ENCODE measurements at places on chromosomes 7 and 10.

DNA sequence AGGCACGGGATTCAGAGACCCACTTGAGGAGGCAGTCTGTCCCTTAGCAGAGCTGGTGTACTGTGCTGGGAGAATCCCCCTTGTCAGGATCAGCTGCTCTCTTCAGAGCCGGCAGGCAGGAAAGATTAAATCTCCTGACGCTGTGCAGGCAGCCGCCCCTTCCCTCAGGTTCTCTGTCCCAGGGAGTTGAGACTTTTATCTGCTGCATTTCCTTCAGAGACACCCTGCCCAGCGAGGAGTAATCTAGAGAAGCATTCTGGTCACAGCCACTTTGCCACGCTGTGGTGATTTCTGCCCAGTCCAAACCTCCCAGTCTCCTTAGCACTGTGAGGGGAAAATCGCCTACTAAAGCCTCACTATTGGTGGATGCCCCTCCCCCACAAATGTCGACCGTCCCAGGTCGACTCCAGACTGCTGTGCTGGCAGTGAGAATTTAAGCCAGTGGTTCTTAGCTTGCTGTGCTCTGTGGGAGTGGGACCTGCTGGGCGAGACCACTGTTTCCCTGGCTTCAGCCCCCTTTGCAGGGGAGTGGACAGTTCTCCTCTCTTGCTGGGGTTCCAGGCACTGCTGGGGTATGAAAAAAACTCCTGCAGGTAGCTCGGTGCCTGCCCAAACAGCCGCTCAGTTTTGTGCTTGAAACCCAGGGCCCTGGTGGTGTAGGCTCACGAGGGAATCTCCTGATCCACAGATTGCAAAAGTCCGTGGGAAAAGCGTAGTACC, 265.4 kb downstream of the ZWINT start:
- DNase-seq, result no peak

- DNase-seq, result no peak
Measured at GRCh38 chr7:118104812-118105441, 79.0 kb upstream of the LSM8 start.

GRCh38 chr7:12674861-12675260, 12.6 kb upstream of the ARL4A start:
- DNase-seq, result peak; percentile 27

- no peak for DNase-seq
Measured at GRCh38 chr7:50153148-50153547, 60.1 kb upstream of the ZPBP start.

DNA sequence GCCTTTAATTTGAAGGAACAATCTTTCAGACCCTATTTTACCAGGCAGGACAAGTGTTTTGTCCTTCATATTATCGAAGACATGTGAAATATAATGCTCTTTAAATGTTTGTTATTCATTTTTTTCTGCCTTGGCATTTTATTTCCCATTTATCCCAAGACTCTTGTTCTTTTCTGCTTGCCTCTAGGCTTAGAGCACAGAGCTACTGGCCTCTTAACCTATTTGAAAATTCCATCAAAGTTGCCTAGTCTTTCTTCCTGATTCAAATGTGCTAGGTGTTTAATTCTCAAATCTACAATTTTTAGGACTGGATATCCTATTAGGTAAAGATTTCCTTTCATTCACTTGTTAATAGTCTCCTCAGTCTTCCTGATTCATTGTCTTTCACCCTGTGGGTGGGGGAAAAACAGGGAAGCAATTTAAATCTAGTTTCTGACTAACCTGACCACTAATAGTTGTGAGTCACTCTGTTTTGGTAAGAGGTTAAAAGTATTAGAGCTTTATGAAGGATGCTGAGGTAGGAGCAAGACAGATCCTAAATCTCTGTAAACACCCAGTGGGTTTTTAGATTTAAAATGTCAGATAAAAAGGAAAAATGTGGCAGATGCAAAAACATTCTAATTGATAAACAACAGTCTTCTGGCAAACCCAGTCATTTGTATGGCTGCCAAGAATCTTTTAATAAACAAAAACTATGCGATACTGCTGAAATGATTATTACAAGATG, 1.5 kb downstream of the LIPK start:
- DNase-seq, result no peak

GRCh38 chr7:30312178-30312577, 27.8 kb downstream of the ZNRF2 start:
- no peak for DNase-seq

DNA sequence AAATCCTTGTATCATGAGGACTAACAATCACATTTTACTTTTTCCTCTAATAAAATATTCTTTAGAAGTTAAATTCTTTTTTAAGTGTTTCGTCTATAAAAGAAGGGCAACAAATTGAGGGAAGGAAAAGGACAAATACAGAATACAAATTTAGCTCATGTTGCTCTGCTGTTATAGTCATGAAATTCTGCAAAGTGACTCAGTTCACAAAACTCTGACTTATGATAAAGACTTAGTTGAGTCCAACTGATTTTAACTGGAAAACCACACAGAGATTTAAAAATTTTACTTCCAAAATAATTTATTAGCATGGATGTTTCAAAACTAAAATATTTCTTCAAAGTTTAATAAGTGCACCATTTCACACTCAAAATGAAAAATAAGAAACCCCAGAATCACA, 75.0 kb upstream of the GPR22 start:
- no peak for DNase-seq

DNA sequence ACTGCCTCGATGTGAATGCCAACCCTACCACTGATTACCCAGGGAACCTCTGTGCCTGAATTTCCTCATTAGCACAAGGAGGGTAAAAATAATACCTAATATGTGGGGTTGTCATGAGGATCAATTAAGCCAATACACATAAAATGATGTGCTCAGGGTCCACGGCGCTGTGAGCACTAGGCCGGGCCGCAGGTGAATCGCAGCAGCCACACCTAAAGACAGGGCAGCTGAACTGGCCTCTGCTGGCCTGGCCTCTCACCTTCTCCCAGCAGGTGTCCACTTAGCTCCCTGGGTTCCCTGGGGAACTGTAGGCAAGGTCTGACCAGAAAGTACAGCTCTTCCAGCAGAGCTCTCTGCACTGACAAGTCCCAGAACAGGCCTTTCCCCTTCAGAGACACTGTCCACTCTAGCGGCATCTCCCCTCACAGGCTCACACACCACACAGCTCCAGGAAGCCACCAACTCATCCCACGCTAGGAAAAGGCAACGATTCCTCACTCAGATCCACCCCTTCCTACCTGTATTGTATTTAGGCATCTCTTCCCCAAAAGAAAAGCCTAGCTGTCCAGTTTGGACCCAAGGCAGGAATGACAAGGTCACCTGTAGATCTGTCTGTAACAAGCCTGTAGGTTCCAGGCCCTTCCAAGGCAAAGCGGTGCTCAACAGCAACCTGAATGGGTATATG, 273.1 kb downstream of the USP6NL start:
- DNase-seq, result no peak

- no peak for DNase-seq
Measured at GRCh38 chr10:121715076-121715475, 116.8 kb upstream of the FGFR2 start.

- no peak for DNase-seq
Measured at GRCh38 chr10:101287997-101288635, 58.9 kb upstream of the LBX1 start.

DNA sequence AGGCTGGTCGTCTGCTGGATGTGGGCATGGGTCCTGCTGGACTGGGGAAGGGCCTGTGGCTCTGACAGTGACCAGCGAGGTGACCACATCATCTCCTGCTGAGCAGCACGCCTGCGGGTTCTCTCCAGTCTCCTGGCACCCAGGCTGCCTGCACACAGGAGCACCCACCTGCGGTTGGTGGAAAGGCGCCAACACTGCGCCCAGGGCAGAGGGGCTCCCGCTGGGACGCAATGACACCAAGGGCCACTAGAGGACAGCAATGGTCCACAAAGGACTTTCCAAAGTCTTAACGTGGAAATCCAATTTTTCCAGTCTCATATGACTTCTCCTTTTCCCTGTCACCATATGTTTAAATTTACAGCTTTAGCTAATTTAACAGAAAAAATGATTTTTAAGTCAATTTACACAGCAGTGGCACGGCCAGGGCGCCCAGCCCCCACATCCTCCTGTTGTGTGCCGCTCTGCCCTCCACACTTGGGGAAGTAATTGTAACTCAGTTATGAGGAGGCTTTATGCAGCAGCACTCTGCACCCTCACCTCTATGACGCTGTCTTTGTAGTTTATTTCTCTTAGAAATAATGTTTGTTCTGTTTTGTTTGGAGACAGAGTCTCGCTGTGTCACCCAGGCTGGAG, 38.1 kb downstream of the CFAP46 start:
- DNase-seq, result no peak

DNA sequence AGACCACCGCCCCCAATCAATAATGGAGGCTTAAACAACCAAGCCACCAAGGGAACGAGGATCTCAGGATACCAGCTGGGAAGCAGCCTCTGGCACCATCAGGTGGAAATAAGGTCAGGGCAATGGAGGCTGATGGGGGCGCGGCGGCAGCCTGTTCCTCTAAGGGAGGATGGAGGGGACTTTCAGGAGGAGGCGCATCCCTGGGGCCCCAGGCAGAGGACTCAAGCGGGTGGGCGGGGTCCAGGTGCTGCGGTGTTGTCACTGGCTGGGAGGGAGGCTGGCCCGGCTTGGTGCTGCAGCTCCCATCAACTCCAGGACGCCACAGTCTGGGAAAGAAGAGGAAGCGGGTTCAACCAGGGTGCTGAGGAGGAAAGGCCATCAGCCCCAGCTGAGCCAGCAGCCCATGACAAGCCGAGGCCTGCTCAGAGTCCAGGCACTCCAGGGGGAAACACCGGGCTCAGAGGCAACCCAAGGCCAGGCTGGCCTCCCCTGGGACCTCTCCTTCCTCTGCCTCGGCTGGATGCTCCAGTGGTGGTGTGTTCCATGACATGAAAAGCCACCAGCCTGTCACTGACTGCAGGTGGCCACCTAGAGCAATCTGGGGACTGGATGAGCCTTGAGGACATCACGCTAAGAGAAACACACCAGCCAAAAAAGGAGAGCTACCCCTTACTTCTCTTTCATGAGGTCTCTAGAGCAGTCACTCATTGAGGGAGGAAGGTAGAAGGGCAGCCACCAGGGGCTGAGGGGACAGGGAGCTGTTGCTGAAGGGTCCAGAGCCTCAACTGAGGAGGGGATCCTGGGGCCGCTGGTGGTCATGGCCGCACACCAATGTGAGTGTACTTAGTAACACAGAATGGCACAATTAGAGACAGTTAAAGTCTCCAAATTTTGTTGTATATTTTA, 4.6 kb downstream of the GIGYF1 start:
- DNase-seq, result no peak

GRCh38 chr10:11212288-11213085, 194.8 kb downstream of the CELF2 start:
- no peak for DNase-seq

GRCh38 chr7:39238234-39238869, 260.6 kb downstream of the POU6F2 start:
- no peak for DNase-seq

DNA sequence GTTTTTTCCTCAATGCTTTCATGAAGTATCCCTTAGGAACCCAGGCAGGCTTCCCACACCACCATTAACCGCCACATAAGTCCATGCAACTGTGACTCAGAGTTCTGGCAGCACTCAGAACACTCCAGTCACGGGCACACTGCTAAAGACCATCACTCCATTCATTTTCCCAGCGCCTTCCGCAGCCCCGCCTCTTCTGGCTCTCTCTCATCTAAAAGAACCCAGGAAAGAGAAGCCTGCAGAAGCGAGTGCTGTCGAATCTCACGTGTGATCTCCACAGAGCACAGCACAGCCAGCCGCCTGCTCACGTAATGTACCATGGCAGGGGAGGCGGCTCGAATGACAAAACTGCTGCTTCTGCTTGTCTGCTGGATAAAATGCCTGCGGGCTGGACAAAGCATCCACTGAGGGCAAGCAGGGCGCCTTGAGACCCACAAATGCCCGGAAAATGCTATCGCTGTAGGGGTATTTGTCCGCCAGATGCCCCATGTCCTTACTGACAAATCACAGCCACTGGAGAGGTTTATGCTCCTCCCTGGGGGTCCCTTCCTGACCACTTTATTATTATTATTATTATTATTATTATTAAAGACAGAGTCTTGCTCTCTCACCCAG, 1.8 kb downstream of the PSMG3 start:
- DNase-seq, result no peak

- DNase-seq, result no peak
Measured at GRCh38 chr10:90096196-90096595, 394.8 kb downstream of the KIF20B start.

GRCh38 chr10:667602-668143, 21.8 kb downstream of the DIP2C start:
- no peak for DNase-seq

- DNase-seq, result peak; percentile 62
Measured at GRCh38 chr7:36781011-36781738, 56.9 kb upstream of the AOAH start.

DNA sequence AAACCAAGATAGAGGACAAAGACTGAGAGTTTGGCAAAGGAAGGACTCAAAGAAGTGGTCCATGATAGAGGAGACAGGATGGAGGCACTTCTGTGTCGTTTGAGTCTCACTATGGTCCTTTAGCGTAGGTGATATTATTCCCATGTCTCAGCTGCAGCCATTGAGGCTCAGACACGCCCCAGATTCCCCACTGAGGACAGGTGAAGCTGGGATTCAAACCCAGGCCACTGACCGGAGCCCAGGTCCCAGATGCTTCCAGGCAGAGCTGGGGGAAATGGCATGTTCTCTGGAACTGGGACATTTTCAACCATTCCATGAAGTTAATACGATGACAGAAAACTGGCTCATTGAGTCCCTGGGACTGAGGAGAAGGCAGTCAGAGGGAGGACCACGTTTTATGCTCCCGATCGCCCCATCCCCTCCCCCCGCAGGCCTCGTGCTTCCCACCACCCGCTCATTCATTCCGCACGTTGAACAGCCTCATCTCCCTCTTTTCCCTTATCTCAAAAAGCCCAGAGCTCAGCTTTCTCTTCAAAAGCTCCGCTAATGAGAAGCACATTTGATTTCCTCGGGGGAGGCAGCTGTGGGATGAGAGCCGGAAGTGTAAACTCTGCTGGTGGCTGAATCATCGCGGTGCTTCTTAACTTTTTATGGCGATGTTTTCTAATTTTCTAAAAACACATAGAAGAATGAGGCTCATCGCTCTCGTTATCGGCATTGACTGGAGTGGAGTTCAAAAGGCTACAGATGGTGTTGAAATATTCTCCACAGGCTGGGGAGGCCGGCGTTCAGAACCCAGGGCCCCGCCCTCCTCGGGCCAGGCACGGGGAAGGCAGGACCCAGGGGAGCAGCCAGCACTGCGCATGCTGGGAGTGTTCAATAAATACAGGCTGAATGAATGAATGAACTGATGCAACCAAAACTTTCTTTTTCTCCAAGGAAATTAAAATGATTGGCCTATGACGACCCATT, 64.0 kb downstream of the OAT start:
- DNase-seq, result no peak

Data from central memory CD8-positive, alpha-beta T cell (primary cell).